ENCODE measurements at places on chromosomes 12 and 14.

DNA sequence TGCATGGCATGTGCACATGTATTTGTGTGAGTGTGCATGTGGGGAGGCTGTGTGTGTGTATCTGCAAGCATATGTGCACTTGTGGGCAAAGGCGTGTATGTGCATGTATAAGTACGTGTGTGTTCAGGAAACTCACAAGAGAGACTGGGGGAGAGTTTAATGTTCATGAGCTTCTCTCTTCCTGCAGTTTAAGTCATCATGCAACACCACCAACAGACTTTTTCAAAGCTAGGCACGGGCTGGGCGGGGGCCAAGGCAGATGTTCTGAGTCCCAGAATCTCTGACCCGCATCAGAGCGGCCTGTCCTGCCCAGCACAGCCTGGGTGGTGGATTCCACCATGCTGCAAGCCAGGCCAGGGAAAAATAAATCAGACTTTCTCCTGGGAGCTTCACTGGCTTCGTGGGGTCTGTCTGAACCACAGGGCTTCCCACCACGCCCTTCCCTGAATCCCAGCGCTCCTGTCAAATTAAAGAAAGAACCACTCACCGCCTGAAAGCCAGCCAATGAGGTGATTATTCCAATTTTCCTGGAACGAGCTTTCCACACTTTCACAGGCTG, 75.7 kb downstream of the PITPNM2 start:
- DNase-seq = no peak

DNA sequence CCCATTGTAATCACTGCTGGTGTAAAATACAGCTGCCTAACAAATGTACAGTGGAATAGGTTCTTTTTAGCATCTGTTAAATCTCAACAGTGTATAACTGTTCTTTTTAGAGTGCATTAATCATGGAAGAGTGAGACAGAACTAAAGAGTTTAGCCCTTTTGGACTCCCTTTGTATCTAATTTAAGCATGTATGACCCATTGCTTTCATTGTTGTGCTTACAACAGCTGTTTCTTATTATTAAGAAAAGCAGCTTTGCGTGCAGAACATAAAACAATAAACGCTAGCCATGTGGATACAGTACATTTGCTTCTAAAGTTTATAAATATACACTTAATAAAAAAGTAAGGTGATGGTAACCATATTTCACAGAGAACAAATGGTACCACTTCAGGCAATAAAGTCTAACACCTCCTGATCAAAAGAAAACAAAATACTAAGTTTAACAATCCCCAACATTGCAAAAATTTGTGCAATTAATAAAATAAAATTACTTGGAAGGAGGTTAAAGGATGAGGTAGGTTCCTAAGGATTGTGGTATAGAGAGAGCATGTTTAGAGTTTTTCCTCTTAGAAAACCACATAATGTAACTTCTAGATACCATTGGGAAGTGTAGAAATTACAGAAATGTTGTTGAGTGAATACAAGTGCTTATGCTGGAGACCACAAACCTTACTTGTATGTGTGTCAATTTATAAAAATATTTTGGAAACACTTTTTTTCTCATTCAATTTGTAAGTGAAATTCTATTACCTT, 448.7 kb downstream of the SLC6A15 start:
- peak; percentile 54 for DNase-seq

GRCh38 chr12:94592080-94592479, 58.3 kb downstream of the TMCC3 start:
- DNase-seq = no peak

- DNase-seq = peak; percentile 86
These were observed 400 bp upstream of the PRIMA1 start for GRCh38 chr14:93788543-93789227.

- DNase-seq = no peak
These were observed 74.5 kb downstream of the TMCC3 start for GRCh38 chr12:94575645-94576403.

DNA sequence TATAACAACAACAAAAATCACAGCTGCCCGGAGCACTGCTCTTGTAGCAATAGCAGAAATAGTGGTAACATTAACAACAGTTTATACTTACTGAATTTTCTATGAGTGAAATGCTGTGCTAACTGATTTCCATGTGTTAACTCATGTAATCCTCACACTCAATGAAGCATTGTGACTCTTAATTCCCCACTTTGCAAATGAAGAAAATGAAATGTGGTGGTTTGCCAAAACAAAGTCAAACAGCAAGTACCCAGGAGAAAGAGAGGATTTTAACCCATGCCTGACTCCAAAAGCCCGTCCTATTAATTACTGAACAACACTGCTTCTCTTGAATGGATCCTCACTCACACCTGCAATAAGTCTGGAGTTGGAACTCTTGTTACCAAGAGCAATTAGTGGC, 123.5 kb downstream of the MED13L start:
- DNase-seq = no peak

DNA sequence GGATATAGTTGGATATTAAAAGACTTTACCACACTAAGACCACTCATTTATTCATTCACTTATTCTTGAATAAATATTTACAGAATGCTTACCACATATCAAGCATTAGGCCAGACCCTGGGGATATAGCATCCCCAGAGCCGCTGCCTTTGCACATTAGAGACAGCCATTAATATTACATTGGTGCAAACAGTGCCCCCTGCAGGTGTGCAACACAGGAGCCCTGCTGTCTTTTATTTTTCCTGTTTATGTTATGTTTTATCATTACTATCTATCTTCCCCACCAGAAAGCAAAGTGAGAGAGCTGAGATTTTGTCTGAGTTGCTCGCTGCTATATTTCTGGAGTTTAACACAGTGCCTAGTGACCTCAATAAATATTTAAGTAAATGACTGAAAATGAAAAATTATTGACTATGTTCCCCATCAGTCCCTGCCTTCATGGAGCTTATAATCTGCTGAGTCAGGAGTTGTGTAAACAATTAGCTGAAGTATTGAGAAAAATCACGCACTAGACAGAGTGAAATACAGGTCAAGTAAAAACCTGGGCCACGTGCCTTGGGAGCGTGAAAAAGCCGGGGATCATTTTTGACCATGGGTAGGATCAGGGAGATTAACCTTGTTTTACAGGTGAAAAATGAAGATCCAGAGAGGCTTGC, 301.6 kb downstream of the PCNX1 start:
- DNase-seq = no peak

DNA sequence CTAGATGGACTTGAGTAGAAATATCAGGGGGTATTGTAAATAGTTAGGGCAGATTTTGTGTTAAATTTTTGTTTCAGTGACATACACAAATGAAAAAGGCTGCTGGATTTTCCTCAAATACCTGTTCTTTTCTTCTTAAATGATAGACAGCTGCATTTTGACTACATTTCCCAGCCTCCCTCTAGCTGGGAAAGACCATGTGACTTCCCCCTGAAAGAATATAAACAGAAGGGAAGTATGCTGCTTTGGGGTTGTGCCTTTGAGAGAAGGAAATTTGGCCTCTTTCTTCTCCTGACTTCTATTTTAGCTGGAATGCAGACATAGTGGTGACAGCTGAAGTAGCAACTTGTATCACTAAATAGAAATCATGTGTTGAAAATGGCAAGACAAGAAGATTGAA, 476.1 kb upstream of the SYT1 start:
- DNase-seq = no peak

- peak; percentile 11 for DNase-seq
These were observed 4.8 kb downstream of the RNU4-2 start for GRCh38 chr12:120286768-120287490.

DNA sequence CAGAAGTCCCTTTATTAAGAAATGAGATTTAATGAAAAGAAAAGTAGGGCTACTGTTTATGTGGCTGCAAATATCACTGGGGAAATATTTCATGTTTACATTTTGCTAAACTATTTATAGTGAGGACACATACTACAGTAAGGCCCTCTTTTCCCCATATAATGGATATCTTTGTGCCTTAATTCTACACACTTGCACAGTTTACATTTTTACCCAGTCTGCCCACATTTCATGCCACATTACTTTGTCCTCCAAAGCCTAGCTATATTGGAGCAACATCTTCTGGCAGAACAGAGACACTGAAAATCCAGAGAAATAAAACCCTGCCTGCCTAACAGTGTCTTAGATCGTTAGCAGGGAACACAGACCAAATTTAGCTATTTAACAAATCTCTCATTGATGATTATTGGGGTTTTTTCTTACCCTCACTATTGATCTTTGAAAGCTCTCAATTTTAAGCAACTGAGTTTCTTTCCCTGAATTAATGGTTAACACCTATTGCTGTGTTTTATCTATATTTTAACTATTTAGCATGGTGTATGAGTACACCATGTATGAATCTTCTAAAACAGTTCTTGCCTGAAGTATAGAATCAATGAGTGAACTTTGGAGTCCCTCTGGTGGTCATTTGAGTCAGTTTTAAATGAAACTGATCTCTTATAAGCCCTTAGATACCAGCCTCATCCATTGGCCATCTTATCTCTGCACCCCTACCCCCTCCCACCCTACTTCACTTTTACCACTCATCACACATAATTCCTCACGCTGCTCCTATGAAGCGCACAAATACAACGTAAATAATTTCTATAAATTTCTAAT, 170.2 kb downstream of the BCAT1 start:
- peak; percentile 69 for DNase-seq

- no peak for DNase-seq
These were observed 32.6 kb downstream of the NGB start for GRCh38 chr14:77238356-77238755.

GRCh38 chr12:91144053-91144452, 32.8 kb upstream of the LUM start:
- DNase-seq = no peak

GRCh38 chr12:49533331-49533730, 5.5 kb upstream of the KCNH3 start:
- DNase-seq = no peak

DNA sequence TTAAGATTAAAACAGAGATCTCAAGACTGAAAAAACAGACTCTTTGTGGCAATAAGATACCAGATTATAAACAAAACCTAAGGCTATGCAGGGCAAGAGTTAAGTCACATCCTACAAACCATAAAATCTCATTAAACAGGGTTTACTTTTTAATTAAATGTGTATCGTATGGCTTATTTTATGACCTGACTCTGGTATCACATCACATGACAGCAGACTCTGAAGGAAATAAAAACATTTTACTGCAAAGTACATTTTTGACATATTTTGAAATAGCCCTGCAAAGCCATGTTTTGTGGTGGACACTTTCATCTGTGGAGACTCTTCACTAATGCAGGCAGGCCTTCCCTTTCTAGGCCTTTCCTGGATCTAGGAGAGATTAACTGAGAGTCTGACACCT, 327.6 kb upstream of the CLEC14A start:
- DNase-seq = no peak

GRCh38 chr12:95304673-95305198, 87.1 kb downstream of the VEZT start:
- no peak for DNase-seq

- no peak for DNase-seq
These were observed 30.4 kb upstream of the RIMBP2 start for GRCh38 chr12:130746546-130746945.

GRCh38 chr12:69064734-69065443, 131.9 kb upstream of the CPM start:
- no peak for DNase-seq

- no peak for DNase-seq
These were observed 99.1 kb upstream of the FOXN3 start for GRCh38 chr14:89516173-89516572.

- no peak for DNase-seq
These were observed 90.1 kb downstream of the ADCK1 start for GRCh38 chr14:77889971-77890442.

DNA sequence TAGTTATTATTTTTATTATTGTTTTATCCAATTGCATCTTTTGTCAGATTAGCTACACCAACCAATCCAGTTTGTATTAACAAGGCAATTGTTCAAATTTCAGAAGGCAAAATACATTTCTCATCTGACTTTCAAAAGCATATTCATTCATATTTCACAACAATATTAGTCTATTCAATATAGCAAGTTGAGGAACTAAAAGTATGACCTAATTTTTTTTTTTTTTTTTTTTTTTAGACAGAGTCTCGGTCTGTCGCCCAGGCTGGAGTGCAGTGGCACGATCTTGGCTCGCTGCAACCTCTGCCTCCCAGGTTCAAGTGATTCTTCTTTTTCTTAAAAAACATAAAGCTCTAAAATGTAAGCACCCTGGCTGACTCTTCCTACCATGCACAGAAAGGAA, 17.3 kb downstream of the COX14 start:
- no peak for DNase-seq

DNA sequence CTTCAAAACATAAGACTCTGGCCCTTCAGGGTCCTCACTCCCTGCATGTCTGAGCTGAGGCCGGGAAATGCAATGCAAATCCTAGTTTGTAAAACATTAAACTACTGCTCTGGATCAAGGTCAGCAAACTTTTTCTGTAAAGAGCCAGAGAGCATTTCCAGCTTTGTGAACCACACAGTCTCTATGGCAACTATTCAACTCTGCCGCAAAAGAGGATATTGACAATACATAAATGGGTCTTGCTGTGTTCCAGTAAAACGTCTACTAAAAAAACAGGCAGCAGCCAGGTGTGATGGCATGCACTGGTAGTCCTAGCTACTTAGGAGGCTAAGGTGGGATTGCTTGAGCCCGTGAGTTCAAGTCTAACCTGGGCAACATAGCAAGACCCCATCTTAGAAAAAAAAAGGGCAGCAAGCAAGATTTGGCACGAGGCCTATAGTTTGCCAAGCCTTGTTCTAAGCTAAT, 22.3 kb downstream of the DDX24 start:
- no peak for DNase-seq

DNA sequence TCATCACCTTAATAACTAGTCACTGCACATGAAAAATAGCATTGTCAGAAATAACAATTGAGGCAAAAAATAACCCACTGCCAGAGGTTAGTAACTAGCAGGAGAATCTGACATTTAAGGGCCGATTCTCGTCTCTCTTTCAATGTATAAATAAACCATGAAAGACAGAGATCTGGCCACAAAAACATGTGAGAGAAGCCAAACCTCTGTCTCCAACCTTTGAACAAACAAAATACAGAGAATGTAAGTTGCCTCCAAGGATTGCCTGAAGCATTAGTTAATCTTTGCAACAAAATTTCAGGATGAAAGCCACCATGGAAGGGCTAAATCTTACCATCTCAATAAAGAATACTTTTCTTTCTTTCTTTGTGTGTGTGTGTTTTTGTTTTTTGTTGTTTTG, 257.4 kb upstream of the TMTC1 start:
- no peak for DNase-seq

GRCh38 chr14:76780875-76781647, 19.8 kb downstream of the VASH1 start:
- no peak for DNase-seq

- no peak for DNase-seq
These were observed 104.6 kb downstream of the EFCAB11 start for GRCh38 chr14:89849931-89850330.

GRCh38 chr12:104122298-104122697, 15.7 kb downstream of the NFYB start:
- DNase-seq = no peak

GRCh38 chr12:4933411-4933810, 23.7 kb downstream of the KCNA1 start:
- DNase-seq = no peak
